ENCODE measurements at places on chromosomes 6 and 20.

GRCh38 chr6:55528624-55529023 lies 50.4 kb downstream of the HMGCLL1 start:
- DNase-seq = no peak

DNA sequence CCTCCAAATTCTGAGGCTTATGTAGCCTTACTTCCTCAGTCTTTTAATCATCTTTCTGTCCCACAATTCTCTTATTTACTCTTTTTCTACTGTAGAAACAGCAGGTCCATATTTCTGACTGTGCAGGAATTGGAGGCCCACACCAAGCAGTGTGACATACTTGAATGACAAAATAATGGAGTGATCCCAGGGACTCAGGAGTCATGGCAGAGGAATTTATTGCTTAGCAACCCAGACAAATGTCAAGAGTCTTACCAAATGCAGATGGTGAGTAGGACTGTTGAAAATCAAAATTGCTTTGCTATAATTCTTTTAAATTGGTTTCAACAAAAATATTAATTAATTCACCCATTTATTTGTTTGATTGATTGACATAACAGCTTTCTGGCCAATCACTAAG lies 59.9 kb downstream of the HTR1B start:
- DNase-seq = no peak

DNA sequence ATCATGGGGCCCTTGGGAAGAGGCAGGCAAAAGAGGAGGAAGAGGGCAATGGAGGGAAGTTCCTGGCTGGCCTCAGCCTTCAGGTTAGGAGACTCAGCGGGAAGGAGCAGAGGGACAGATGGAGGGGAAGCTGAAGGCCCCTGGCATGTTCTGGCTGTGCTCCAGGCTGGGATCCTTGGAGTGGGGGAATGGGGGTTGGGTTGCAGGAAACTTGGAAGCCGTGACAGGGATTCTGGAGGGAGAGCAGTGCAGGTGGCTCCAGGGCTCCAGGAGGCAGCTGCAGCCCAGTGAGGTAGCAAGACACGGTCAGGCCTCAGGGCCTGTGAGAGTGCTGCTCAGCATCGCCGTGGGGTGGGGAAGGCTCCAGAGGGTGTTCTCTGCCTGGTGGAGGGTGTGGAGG lies 64.6 kb upstream of the SCP2D1 start:
- no peak for DNase-seq

GRCh38 chr20:61494763-61495575 lies 242.9 kb downstream of the CDH4 start:
- DNase-seq = no peak

DNA sequence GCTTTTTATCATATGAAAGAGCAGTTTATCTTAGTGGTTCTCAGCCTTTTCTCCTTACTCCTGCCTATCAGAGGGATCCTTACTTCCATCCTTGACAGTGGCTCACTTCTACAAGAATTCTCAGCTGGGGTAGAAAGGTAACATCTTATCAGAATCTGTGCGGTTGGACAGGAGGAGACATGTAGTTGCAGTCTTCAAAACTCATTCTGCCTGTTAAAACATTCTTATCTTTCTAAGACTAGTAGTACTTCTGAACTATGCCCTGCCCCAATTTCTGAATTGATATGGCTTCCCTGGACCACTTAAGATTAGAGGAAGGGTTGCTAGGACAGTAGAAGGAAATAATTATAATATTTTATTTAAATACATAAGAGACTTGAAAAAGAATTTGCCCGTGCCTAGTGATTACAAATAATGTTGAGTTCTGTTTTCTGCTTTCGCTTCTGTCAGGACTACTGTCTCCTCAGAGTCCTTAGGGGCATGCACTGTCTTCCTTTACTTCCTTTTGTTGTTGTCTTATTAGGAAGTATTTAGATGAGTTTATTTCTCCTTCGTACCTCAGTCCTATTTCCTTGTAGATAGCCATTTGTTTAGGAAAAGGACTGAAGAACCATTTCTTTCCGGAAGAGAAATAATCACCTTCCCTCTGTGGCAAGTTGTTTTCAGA lies 24.9 kb downstream of the BLTP3A start:
- no peak for DNase-seq

- no peak for DNase-seq
Measured at GRCh38 chr6:30227763-30228487, 14.7 kb upstream of the TRIM26 start.

DNA sequence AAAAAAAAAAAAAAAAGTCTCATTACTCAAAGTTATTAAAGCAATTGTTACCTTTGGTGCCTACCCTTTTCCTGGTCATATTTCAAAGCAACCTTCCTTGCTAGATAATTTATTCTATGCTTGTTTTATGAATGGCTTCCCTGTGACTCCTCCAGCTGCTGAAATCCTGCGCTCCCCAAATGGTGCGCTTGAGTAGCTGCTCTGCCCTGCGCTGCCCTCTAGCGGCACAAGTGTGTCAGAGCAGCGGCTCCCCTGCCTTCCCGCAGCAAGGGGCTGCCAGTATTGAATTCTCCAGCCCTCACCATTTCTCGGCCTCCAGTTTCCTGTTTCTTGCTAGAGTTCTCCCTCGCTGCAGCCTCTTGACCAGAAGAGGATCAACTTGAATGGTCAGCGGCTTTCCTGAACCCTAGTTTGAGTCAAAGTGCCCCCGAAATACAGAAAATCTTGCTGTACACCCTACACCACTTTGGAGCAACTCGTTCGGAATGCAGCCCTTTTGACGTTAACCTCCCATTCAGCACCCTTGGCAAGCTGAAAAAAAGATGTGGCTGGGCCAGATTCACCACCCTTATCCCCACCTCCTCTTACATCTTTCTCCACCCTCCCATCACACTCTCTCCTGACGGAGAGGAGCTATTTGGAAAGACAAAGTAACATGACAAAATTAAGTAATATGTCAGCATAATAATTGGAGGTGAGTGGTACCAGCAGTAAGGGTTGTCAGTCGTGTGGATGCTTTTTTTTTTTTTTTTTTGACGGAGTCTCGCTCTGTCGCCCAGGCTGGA lies 60.4 kb upstream of the KLHL31 start:
- DNase-seq = peak; percentile 53

- no peak for DNase-seq
Measured at GRCh38 chr20:35461620-35462019, 6.2 kb downstream of the CEP250 start.

GRCh38 chr20:62825986-62826645 lies 9.3 kb downstream of the COL9A3 start:
- no peak for DNase-seq

GRCh38 chr6:143058987-143059386 lies 1.7 kb upstream of the AIG1 start:
- DNase-seq = no peak

DNA sequence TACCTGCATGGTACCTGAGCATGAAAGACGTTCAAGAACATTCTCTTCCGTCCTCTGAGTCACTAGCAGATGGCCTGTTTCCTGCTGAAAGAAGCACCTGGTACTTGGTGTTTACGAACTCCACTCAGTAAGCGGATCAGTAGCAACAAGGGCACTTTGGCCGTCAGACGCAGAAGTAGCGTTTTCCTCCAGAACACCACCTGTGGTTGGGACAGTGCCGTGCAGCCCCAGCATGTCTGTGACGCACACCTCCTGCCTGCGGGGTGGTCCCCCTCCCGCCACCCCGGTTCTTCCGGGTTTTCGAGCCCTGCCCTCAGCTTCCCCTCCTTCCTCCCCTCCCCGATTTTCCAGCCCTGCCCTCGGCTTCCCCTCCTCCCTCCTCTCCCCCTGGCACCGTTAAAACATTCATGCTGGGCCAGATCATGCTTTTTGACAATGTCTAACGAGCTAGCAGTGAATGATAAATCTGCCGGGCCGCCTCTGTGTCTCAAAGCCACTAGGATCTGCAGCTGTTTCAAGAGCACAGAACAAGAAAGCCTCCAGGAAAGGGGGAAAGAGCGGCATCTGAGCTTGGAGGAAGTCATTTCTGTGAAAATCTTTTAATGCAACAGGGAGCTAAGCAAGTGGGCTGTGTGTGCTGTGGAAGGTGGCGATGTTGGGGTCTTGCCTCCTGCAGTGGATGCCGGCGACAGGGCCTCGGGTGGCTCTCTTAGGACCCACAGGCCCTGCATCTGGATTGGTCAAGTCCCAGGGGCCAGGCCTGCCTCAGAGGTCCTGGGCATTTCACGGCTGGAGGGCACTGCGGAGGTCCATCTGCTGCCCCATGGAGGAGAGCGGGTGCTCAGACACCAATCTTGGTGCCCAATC lies 207.9 kb downstream of the ERMARD start:
- no peak for DNase-seq

All from right renal pelvis (tissue), 4 donors.